CD8-positive, alpha-beta memory T cell (primary cell): ENCODE measurements at places on chromosomes 12 and 14.

GRCh38 chr14:50560931-50561285 lies 963 bp downstream of the ATL1 start:
- DNase-seq, result peak; percentile 5

DNA sequence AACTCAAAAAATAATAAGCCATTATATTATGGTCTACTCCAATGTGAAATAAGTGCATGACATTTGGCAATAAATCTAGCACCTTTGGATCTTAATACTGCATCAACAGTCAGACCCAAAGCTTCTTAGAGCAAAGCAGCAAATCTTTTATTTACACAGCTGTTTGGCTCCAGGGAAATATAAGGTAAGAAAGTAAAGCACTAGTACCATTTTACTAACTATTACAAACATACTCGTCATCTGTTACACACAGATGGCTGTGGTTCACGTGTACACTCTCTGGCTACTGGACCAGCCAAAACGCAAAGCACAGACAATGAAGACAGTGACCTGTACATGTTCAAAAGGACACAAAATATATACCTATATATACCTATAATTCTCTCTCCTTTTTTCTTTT lies 2.8 kb downstream of the FGD6 start:
- no peak for DNase-seq

DNA sequence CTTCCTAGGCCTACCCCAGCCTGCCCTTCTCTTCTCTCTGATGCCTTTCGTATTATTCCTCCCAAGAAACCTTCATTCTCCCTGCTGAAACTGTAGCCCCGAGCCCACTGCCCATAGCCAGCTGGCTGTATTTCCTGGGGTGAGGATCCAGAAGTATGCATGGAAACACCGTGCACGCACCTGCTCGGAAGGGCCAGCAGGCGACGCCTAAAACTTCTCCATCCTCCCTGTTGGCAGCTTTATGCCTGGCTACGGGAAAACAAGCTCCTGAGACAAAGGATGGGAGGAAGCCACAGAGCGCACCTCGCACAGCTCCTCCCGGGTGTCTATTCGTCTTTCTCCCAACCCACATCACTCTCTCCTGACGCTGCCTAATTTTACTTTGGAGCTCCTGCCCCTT lies 69.0 kb upstream of the CAPRIN2 start:
- no peak for DNase-seq

GRCh38 chr12:105696-106095 lies 39.1 kb downstream of the IQSEC3 start:
- no peak for DNase-seq

DNA sequence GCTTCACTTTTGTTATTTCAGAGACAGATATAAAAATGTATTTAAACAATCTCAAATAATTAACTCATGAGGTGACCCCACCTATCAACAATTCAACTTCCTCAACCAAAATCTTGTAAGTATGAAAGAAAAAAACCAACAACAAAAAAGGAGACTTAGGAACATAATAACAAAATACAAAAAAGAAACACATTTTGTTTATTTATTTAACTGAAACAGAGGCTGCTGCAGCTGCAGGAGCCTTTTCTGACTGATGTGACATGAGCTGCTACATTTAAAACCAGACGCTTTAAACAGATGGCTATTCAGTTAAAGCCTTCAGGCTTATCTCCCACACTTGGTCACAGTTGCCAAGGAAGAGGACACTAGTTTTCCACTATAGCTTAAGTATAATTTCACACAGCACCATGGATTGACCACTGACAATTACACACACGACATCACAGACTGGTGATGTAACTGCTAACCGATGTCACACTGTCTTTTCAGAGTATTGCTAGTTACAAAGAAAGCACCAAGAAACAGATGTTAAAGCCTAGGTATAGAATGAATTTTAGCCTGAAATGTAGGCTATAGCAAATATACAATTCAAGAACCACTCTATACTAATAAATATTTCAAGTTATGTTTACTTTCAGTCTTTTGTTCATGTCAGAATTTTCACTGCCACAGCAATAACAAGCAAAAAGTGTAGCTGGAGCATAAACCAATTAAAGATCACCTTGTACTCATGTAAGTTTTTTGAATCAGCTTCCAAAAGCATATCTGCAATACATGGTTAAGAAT lies 113.0 kb downstream of the MED13L start:
- DNase-seq, result no peak

GRCh38 chr14:22194664-22195063 lies 394.4 kb downstream of the DAD1 start:
- DNase-seq, result no peak

GRCh38 chr14:64857979-64858744 lies 21.5 kb downstream of the SPTB start:
- no peak for DNase-seq

DNA sequence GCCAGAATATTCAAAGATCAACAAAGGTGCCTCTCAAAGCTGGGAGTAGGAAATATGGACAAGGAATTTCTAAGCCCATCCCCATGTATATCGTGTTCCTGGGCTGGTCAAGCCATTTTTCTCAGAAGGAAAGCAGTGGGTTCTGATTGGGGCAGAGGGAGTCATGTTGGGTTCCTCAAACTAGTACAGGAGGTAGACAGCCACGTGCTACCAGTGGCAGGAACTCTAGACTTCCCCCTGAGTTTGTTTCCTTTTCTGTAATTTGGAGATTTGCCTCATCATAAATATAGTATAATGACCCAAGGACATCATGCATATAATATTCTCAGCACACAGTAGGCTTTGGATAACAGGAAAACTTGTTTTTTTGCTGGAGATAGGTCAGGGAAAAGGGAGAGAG lies 16.4 kb upstream of the PLEKHH1 start:
- DNase-seq, result no peak

- no peak for DNase-seq
Measured at GRCh38 chr14:102980409-102980810, 57.9 kb downstream of the AMN start.

GRCh38 chr12:123346946-123347345 lies 17.7 kb downstream of the SBNO1 start:
- no peak for DNase-seq

- no peak for DNase-seq
Measured at GRCh38 chr12:118332511-118332910, 40.2 kb downstream of the TAOK3 start.

GRCh38 chr14:73795974-73796373 lies 55.7 kb upstream of the PTGR2 start:
- no peak for DNase-seq

DNA sequence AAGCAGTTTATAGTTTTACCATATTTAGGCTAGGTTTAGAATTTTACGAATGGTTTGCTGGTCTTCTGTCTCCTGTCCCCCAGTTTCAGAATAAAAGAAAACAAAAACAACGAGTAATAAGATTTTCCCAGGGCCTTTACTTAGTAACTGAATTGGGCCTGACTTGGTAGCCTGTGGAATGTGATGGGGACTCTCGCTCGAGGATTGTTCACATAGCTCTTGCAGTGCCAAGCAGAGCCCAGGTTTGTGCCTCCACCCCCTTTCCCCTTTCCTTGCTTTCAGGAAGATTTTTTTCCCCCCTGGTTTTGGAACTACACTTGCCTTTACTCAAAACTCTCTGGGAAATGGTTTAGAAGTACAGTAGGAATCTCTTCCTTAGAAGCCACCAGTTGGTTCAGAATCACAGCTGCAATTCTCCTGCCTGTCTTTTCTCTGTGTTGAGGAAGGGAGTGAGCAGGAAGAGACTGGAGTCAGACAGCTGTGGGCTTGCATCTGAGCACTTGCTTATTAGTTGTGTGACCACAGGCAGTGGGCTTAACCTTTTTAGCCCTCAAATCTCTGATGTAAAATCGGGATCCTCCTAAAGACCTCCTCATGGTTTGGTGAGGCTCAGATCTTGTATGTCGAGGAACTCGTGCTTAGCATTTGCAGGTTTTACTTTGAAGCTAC lies 501.2 kb downstream of the PCNX1 start:
- no peak for DNase-seq

DNA sequence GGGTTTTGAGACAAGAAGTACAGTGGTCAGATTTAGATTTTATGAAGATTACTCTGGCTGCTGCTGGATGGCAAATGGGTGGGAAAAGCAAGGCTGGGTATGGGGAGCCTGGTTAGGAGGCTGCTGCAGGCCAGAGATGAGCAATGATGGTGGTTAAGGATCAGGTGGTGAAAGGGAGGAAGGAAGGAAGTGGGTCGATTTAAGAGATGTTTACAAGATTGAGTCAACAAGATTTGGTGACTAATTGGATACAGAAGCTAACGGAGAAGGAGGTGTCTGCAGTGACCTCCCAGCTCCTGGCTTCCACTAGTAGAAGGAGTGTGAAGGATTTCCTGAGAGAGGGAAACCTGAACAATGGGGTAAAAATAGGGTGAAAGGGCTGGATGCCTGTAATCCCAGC lies 18.7 kb downstream of the NOS1 start:
- no peak for DNase-seq

- DNase-seq, result no peak
Measured at GRCh38 chr14:20624495-20625070, 16.9 kb downstream of the OR6S1 start.

- DNase-seq, result no peak
Measured at GRCh38 chr12:27899151-27899661, 73.3 kb downstream of the PTHLH start.

GRCh38 chr12:107543416-107543815 lies 142.2 kb upstream of the PWP1 start:
- DNase-seq, result no peak

DNA sequence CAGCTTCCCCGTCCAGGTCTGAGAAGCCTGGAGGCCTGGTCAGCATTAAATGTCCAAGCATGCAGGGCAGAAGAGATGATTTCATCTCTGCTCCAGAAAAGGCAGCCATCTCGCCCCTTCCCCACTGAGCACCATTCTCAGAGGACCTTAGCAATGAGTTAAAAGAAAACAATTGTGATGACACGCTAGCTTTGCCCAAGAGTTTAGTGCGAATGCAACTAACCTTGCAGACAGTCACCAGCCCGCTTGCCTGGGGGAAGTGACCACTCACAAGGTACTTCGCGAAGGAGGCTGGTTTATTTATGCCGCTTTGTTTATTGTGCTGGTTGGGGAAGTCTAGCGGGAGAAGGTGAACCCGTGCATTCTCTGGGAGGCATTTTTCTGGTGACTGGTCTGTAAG lies 170.7 kb downstream of the RBM19 start:
- DNase-seq, result no peak

DNA sequence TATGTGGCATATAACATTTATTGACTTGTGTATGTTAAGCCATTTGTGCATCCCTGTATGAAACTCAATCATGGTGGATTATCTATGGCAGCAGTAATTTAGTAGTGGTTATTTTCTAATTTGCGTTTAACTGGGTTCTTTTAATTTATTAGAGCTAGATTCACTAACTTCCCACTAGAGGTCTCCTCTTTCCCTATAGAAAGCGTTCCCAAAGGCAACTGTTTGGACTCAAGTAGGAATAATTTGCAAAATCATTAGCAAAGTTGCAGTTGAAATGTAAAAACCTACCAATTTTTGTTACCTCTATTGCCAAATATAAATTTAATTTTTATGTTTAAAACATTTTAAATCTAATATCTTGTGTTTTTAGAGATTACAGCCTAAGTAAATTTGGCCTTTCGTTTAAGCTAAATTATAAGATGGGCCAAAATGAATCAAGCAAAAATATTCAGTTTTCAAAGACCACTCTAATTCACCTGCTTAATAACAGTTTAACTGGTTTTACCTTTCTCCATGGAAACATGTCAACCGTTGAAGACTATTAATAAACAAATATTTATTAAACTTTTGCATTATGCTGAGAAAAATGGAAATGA lies 6.0 kb downstream of the DMAC2L start:
- DNase-seq, result no peak

DNA sequence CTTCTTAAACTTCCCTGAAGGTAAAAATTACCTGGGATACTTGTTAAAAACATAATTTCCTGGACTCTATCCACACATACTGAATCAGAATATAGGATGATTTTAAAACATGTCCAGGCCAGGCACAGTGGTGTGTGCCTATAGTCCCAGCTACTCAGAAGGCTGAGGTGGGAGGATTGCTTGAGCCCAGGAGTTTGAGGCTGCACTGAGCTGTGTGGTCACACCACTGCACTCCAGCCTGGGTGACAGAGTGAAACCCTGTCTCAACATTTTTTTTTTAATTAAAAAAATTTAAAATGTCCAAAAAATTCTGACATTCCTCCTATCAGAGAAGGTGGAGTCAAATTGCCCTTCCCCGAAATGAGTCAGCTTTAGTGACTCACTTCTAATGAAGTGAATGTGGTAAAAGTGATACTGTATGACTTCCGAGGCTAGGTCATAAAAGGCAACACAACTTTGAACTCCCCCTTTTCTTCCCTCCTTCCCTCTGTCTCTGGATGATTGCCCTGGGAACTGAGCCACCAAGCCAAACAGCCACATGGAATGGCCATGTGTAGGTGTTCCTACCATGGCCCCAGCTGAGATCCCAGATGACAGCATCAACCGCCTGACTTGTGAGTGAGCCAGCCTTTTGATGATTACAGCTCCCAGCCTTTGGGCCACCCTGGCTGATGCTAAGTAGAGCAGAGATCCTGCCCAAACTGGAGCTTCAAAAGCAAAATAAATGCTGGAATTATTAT lies 36.3 kb downstream of the LIMA1 start:
- DNase-seq, result no peak

DNA sequence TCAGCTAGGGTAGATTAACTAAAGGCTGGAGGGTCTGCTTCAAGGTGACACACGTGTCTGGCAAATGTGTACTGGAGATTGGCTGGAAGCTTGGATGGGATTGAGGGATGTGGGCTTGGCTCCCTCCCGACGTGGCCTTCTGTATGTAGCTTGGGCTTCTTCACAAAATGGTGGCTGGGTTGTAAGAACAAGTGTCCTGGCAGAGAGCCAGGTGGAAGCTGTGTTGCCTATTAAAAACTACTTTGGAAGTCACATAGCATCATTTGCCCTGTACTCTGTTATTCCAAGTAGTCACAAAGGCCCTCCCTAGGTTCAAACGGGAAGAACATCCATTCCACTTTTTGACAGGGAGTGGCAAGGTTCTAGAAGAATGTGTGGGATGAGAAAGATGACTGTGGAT lies 174.1 kb upstream of the PRICKLE1 start:
- DNase-seq, result no peak

- no peak for DNase-seq
Measured at GRCh38 chr12:107309020-107309419, 215.7 kb upstream of the CRY1 start.

DNA sequence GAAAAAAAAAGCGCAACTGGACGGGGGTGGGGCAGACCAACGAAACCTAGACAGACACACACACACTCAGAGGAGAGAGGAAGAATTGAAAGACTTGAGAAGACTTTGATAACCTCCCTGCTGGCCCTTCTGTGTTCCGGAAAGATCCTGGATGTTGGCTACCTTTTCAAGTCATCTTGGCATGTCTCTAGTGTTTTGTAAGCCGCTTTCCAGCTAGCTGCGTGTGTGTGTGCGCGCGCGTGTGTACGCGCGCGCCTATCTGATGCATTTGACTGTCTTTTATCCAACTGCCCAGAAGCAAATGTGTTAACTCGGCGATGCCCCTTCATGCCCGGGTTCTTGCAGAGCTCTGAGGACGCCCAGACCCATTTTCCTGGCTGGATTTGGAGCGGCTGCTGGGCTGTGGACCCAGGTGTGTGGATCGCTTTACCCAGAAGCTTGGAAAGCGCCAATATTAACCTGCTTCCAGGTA lies 664 bp downstream of the LRFN5 start:
- no peak for DNase-seq
